ENCODE measurements at places on chromosomes 3 and 15. TPM values are rescaled to one million over a fixed set of nuclear protein-coding genes. Genes with fewer than 3 reads are reported as not detected.

HIGD2B gene
- 0.47 TPM for total RNA-seq

CHRD gene
- 11.4 TPM for total RNA-seq

GRCh38 chr3:189170559-189170958 is 1.2 kb upstream of the TPRG1 start:
- DNase-seq: no peak

GRCh38 chr3:110494093-110494490 is 577.5 kb upstream of the NECTIN3 start:
- no peak for DNase-seq

GRCh38 chr3:8210882-8211341 is 290.7 kb upstream of the LMCD1 start:
- no peak for DNase-seq

DNA sequence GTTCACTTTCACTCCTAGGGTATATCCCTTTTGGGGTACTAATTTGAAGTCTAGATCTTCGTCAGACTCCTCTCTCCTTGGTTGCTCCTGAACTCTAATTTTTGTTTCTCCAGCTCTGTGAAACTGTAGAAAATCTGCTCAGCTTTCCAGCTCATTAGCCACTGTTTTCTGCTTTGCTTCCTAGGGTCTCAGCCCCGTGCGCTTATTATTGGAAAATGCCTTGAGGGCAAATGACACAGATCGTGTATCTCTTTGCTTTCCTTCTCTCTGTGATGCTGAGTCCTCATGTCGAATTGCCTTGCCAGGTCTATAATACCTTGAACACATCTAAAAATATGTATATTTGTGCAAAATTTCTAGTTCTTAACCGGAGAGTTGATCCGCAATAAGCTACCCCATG is 731.1 kb downstream of the EDEM1 start:
- DNase-seq: no peak

DNA sequence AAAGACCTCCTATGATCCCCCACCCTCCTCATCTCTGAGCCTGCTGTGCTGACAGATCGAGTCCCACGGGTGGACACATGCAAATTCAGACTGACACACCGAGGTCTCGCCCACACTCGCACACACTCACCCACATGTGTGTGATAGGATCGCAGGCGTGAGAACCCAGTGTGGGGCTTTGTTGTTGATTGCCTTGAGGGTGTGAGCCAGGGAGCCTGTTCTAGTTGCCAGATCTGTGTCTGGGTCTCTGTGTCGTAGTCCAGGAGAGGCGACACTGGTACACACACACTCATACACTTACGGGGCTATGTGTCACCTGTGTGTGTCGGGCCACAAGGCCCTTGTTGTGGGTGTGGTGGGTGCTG is 2.0 kb downstream of the EPHB3 start:
- no peak for DNase-seq

GRCh38 chr3:183953471-183954070 is 64.1 kb downstream of the ABCC5 start:
- DNase-seq: no peak

DNA sequence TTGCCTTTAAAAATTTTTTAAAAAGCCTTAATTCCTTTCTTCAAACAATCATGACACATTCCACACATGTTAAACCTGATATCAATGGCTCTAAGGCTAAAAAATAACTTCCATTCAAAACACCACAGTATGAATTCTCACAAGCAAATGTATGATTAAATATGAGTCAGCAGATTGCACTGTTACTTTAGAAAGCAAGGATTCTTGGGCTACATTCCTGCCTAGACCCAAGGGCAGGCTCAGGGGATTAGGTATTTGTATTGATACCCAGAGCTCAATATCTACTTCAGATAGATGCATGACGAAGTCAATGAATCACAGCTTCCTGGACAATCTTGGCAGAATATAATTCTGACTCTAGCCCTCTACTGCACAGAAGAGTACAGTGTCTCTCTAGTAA is 65.7 kb downstream of the RARB start:
- DNase-seq: no peak

DNA sequence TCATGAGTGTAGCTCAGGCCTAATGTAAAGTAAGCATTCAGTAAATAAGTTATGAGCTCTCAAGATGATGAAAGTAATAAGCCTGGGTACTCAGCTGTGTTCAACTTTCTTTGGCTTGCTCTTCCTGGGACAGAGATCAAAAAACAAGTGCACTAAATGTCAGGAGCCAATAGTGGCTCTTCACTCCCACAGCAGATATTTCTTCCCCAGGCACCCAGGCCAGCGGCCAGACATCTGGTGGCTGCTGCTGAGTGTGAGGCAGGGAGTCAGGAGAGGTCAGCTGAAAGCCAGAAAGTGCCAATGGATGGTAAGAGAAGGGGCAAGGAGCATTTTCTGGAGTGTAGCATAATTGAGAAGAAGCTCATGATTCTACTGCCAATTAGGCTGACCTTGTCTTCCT is 18.2 kb upstream of the ITGA11 start:
- no peak for DNase-seq

- no peak for DNase-seq
Measured at GRCh38 chr15:75659928-75660645, 12.4 kb downstream of the SNX33 start.
